ENCODE measurements at places on chromosomes 16 and 17.

DNA sequence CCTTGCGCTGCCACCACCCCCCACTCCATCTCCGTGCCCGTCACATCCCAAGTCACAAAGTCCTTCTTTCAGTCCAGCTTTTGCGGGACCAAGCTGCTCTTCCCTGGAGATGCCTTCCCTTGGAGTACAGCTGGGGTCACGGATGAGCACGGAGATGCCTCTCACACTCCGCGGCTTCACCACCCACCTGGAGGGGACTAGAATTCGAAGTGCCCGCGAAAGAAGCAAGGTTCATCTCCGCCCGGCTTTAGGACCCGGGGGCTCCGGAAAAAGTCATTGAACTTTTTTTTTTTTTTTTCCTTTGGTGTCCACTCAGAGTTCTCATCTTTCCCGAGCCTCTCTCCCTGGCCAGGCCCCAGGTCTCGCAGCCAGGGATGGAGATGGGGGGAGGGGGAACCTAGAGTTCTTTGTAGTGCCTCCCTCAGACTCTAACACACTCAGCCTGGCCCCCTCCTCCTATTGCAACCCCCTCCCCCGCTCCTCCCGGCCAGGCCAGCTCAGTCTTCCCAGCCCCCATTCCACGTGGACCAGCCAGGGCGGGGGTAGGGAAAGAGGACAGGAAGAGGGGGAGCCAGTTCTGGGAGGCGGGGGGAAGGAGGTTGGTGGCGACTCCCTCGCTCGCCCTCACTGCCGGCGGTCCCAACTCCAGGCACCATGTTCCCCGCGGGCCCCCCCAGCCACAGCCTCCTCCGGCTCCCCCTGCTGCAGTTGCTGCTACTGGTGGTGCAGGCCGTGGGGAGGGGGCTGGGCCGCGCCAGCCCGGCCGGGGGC lies at the start of gene FKBP10:
FKBP10 (plus strand) TSS at position 624 of the 771 bp plus-strand sequence; CDS start at position 655, 31 bp downstream.
- DNase-seq = no peak

DNA sequence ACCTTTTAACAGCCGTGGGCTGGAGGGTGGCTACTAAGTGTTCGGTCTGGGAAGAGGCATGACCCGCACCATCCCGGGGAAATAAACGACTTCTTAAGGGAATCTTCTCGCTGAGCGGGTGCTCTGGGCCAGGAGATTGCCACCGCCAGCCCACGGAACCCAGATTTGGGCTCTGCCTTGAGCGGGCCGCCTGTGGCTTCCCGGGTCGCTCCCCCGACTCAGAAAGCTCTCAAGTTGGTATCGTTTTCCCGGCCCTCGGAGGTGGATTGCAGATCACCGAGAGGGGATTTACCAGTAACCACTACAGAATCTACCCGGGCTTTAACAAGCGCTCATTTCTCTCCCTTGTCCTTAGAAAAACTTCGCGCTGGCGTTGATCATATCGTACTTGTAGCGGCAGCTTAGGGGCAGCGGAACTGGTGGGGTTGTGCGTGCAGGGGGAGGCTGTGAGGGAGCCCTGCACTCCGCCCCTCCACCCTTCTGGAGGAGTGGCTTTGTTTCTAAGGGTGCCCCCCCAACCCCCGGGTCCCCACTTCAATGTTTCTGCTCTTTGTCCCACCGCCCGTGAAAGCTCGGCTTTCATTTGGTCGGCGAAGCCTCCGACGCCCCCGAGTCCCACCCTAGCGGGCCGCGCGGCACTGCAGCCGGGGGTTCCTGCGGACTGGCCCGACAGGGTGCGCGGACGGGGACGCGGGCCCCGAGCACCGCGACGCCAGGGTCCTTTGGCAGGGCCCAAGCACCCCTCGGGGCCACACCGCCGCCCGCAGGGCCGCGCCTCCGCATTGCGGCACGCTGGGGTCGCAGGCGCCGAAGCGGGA lies 3.6 kb upstream of the CBX4 start:
- DNase-seq = no peak

DNA sequence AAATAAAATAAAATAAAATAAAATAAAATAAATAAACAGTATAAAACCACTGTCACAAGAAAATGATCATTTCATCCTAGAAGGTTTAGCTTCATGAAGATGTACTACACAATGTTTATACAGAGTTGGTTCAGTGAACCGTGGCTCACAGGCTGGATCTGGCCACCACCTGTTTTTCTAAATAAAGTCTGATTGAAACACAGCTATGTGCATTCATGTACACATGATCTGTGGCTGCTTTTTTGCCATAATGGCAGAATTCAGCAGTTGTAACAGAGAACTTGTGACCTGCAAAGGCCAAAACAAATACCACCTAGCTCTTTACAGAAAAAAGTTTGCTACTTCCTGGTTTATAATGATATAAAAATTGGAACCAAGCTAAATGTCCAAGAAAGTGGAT lies 12.6 kb upstream of the RPRML start:
- no peak for DNase-seq

GRCh38 chr17:55423535-55423934 lies 1.9 kb upstream of the MMD start:
- no peak for DNase-seq

- no peak for DNase-seq
These were observed 14.9 kb downstream of the WNT9B start for GRCh38 chr17:46866325-46866724.

DNA sequence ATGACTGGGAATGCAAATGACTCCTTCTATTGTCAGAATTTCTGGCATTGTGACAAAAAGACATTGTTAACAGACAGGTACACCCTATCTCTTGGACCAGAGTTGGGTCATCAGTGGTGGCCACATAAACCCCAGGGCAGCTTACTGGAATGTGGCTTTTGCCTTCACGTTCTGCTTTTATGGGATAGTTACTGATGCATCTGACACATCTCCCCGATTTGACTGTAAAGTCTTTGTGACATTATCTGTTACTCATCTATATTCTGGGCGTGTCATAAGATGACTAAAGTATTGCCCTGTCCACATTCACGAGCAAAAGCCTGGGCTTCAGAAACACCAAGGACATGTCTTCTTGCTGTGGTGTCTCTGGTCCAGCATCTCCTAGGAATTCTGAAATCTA lies 18.7 kb upstream of the AQP8 start:
- no peak for DNase-seq

- no peak for DNase-seq
These were observed 77.2 kb downstream of the SHISA6 start for GRCh38 chr17:11318207-11318606.

DNA sequence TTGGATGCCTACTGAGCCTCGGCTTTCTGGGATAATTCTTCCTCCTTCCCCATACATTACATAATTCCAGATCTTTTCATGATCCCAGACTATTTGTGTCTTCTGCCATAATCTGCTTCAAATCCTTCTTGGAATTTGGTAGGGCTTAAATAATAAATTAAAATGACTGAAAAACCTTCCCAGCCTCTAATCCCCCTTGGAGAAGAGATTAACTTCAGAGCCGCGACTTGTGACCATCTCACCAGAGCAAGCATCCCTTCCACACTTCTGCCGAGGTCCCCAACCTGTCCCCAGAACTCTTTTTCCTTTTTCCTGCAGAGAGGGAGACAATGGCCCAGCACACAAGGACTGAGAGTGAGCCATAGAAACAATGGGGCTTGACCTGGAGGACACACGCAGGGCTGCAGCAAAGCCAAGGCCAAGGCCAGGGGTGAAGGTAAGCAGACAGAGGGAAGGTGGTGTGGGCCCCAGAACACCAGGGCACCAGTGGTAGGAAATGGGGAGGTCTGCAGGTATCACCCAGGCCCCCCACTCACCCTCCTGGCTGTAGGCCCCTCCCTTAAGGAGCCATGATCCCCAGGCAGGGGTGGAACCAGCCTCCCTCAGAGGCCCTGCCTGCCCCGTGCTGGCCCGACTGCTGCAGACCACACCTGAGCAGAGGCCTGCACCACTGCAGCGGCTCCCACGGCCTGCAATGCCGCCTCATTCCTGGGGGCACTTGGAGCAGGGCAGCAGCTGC lies 9.6 kb upstream of the BCAR1 start:
- no peak for DNase-seq

GRCh38 chr17:41972571-41973407 lies 6.2 kb downstream of the CNP start:
- DNase-seq = no peak

Data from KG1 (cell line).